NCI-H1105 treated with DMSO at 0.1 percent for 48 hours (cell line): ENCODE measurements at places on chromosomes 11 and 22.
A peak's percentile ranks its signal among the peaks of the same experiment; 100 is the strongest.

- DNase-seq = no peak
Measured at GRCh38 chr11:130178441-130179339, 19.1 kb downstream of the ST14 start.

GRCh38 chr11:83540112-83540675 is 254.0 kb upstream of the CCDC90B start:
- DNase-seq = no peak

DNA sequence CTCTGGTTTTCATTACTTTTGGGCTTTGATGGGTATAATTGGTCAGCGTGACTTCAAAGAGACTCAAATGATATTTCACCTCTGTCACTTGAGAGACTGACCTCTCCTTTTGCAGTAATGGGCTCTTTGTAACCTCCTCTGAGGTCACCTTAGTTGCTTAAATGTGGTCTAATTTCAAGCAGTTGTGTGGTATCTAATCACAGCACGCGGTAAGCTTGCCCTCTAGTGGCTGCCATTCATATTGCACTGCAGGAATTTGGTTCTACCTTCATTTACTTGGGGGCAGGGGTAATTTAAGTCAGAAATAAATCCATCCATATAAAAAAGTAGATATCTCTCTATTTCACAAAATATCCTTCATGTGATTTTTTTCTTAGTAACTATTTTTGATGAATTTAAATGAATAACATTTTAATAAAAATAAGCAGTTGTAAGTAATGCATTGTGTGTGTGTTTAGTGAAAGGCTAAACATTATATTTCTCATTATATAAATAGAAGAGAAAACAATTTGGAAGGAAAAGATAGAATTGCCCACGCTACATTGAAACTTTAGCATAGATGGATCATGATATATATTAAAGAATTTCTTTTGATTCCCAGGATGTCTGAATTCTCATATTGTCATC is 55.0 kb upstream of the ANO3 start:
- DNase-seq = peak; percentile 46

GRCh38 chr11:13965337-13965736 is 2.8 kb downstream of the SPON1 start:
- no peak for DNase-seq

- DNase-seq = no peak
Measured at GRCh38 chr11:30852091-30852490, 265.9 kb upstream of the MPPED2 start.

DNA sequence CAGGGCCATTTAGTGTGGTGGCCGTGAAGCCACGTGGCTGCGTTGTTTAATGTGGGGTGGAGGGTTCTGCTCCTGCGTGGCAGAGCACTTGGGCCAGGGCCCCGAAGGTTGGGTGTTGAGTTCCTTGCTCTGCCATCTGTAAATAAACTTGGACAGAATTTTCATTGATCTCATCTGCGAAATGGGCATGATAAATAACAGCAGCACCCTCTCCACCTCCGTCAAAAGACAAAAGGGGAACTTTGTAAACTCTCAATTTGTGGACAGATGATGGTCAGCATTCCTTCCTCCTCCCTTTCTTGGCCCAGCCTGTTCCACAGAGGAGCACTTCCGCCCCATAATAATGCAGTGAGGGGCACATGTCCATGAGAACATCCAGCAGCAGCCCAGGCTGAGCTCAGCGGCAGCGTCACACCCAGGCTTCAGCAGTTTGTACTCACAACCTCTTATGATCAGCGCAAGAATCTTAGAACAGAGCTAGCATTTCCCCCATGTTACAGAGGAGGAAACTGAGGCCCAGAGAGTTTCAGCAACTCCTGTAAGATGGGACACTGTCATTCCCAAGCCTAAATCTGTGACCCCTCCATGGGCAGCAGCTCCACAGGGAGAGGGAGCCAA is 874.5 kb downstream of the BRD1 start:
- no peak for DNase-seq

- DNase-seq = no peak
Measured at GRCh38 chr11:108997826-108998225, 333.0 kb downstream of the DDX10 start.

- no peak for DNase-seq
Measured at GRCh38 chr11:110715541-110715940, 3.3 kb upstream of the ARHGAP20 start.

GRCh38 chr11:114426280-114426679 is 13.0 kb upstream of the REXO2 start:
- DNase-seq = no peak

DNA sequence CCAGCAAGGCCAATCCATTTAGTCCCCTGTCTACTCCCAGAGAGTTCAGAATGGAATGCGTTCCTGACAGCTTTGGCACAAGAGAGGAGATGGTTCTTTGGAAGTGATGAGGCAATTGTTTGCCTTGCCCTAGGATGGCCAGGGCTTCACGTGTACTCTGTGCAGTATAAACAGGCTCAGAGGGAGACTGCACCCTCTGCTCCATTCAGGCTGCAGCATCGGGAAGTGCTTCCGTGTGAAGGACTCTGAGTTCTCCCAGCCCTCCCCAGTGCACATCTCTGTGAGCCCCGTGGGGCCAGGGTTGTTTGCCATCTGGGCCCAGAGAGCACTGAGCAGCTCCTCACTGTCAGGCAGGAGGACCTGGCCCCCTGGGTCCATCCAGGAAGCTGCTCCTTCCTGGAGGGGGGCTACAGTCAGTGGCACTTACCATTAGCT is 215.3 kb upstream of the TBCEL start:
- DNase-seq = no peak

- DNase-seq = no peak
Measured at GRCh38 chr11:31690041-31690440, 121.1 kb downstream of the PAX6 start.

DNA sequence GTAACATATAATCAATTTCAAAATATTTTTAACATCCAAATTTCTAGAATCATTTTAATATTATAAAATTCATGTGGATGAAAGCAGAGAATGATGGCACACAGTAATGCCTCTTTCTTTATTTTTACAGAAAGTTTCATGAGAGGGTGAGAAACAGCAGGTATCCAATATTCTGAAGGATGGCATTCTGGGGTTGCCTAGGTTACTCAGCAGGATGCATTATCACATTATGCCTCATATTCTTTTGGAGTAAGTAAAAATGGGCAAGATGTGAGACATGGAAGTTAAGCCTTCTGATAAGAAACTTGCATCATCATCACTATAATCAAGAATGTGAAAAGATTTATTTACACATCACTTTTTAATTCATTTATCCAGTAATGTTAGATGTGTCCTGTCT is 148.7 kb upstream of the PGR start:
- no peak for DNase-seq

DNA sequence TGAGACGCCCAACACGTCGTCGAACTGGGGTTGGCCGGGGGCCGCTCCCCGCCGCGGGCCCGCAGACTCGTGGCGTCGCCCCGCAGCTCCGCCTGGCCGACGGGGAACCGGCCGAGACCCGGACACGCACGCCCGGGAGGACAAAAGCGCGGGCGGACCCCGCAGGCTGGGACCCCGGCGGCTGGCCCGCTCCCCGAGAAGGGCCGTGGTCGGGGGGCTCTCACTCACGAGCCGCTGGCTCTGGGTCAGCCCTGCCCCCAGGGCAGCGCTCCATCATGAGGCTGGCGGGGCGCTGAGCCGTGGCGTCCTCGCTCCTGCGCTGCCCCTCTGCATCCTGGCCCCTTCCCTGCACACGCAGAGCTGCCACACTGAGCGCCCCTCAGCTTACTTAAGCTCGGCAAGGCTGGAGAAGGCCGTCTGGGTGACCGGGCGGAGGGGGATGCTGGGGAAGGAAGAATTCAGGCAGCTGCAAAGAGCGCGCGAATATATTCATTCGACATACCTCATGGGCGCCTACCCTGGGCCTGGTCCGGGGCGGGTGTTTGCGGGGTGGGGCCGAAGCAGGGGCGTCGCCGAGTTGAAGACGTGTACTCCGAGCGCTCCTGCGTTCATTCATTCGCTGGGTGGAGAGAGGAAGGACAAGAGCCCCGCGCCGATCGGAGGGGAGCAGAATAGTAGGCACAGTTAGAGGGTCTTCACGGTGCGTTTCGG is 579 bp upstream of the CYB5R2 start:
- peak; percentile 39 for DNase-seq

GRCh38 chr11:57791321-57792059 is 29.9 kb downstream of the CTNND1 start:
- DNase-seq = no peak

- no peak for DNase-seq
Measured at GRCh38 chr22:36911887-36912661, 1.4 kb upstream of the CSF2RB start.

- DNase-seq = peak; percentile 0
Measured at GRCh38 chr22:26751217-26751616, 93.8 kb downstream of the MIAT start.
